ENCODE measurements at places on chromosomes 16 and 17. TPM values are rescaled to one million over a fixed set of nuclear protein-coding genes. Genes with fewer than 3 reads are reported as not detected.

Gene HOXB1
- not detected for total RNA-seq

Gene OR4D1
- total RNA-seq, result not detected

Gene KRTAP4-3
- total RNA-seq, result not detected

Gene NDRG4
- total RNA-seq, result 4.8 TPM

Gene CFAP52
- total RNA-seq, result 0.12 TPM

Gene NME1
- total RNA-seq, result 90.9 TPM
